Immature natural killer cell (primary cell): ENCODE measurements at places on chromosomes 12 and 14. TPM values are rescaled to one million over a fixed set of nuclear protein-coding genes. Genes with fewer than 3 reads are reported as not detected.

DNA sequence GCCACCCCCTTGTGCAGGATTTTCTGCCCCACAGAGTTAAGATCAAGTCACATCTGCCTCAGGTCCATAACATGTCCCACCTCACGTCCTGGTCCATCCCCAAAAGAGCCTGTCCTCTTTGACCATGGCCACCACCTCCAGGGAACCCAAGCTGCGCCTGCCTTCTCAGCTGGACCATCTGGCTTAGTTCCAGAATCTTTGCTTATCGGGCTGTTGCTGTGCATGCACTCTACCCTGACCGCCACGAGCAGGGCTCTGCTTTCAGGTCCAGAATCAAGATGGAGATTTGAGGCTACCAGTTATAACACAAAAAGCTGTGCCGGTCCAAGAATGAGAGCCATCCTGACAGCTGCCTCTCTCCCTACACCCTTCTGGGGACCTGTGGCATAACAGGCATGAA, 326.7 kb downstream of the DPF3 start:
- no peaks in the 10 kb centered on the region for H3K4me1 ChIP-seq
- H3K27me3 ChIP-seq: peaks cover 16% of the 10 kb centered on the region
- DNase-seq: no peak
- H3K27ac ChIP-seq: no peak overlapping the region
- no peak overlapping the region for H3K4me3 ChIP-seq

The DLK1 gene
- polyA plus RNA-seq: not detected

The RDH5 gene
- polyA plus RNA-seq: not detected

The TPH2 gene
- not detected for polyA plus RNA-seq

DNA sequence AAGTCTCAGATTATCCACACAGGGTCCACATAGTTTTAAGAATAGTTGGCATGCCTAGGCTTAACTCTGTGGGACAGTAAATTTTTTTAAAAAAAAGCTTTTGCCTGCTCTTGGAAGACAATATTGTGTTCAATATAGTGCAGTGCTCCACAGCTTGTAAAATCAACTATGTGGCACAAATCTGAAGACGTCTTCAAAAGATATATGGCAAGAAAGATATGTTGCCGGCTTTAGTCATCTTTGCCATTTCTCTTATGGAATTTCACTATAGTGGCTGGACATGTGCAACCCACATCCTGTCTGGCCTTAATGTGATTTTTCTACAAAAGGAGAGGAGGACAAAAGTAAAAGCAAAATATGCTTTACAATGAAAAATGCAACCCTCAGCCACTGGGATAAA, 90.5 kb downstream of the MGST1 start:
- no peak for DNase-seq
- no peaks in the 10 kb centered on the region for H3K36me3 ChIP-seq
- no peak overlapping the region for H3K4me3 ChIP-seq
- H3K27ac ChIP-seq: no peak overlapping the region
- H3K4me1 ChIP-seq: no peaks in the 10 kb centered on the region

DNA sequence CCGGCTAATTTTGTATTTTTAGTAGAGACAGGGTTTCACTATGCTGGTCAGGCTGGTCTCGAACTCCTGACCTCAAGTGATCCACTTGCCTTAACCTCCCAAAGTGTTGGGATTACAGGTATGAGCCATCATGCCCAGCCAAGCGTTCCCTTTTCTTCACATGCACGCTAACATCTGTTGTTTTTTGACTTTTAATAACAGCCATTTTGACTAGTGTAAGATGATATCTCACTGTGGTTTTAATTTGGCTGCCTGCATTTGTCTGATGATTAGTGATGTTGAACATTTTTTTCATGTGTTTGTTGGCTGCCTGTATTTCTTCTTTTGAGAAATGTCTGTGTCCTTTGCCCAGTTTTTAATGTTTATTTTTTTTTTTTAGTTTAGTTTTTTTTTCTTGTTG, 10.2 kb upstream of the YARS2 start:
- peaks cover 2% of the 10 kb centered on the region for H3K27me3 ChIP-seq
- H3K27ac ChIP-seq: no peak overlapping the region
- DNase-seq: no peak

GRCh38 chr12:34377243-34378035, 355.1 kb downstream of the ALG10 start:
- DNase-seq: no peak
- no peaks in the 10 kb centered on the region for H3K4me1 ChIP-seq
- no peak overlapping the region for H3K27ac ChIP-seq
- H3K4me3 ChIP-seq: no peak overlapping the region
- H3K27me3 ChIP-seq: no peaks in the 10 kb centered on the region

The OTUB2 gene
- not detected for polyA plus RNA-seq

The RNASE1 gene
- not detected for polyA plus RNA-seq

GRCh38 chr14:93089521-93090269, 26.0 kb downstream of the ITPK1 start:
- peaks cover 69% of the 10 kb centered on the region for H3K4me1 ChIP-seq
- peak overlapping the region; percentile 79 for H3K27ac ChIP-seq
- DNase-seq: no peak
- peaks cover 1% of the 10 kb centered on the region for H3K27me3 ChIP-seq

DNA sequence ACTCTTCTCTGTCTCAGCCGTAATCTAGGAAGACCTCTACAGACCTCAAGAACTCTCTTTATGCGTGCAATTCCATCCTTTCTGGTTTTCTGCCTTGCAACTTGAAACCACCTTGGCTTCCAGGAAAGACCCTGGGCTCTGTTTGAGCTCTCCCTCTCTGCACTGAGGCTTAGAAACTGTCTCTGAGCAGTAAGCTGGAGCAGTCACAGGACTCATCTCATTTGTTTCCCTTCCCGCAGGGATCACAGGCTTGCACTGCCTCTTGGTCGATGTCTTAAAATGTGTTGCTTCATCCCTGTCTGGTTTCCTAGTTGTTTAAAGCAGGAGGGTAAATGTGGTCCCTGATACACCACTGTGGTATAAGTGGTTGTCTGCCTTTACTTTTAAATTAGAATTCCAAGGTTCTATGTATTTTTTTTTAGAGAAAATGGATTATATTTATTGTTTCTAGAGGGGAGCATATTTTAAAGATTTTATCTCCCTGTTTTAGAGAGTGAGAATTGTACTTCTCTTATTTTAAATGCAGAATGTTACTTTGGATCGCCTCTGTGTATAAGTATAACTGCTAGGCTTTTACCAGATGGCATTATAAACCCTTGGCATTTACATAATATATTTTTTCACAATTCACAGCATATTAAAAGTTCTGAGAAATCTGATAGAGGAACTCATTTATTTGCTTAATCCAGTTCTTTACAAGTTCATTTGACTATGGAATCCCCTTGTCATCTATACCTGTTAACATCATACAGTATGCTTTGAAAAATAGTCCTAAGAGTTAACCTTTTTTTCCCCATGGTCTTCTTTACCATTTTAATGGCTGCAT, 26.4 kb downstream of the EID3 start:
- no peak for DNase-seq
- peaks cover 21% of the 10 kb centered on the region for H3K36me3 ChIP-seq
- H3K27me3 ChIP-seq: no peaks in the 10 kb centered on the region
- no peak overlapping the region for H3K4me3 ChIP-seq
- H3K4me1 ChIP-seq: no peaks in the 10 kb centered on the region
- H3K27ac ChIP-seq: no peak overlapping the region

The RERG gene
- not detected for polyA plus RNA-seq

DNA sequence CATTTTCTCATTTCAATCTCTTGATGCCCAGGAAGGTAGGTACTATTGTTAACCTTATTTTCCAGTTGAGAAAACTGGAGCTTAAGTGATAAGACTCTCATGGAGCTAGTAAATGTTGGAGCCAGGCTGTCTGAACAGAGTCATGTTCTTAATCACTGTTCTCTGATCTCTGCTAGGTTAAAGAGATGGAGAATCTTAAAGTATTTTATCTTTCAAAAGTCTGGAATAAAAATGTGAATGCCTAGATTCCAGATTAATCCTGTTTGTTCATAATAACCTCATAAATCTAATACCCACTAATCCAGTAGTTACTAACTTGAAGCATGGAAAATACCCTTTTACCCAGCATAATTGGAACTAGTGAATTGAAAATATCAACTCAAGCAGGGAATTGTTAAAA, 341.0 kb upstream of the RGS6 start:
- no peak for DNase-seq
- no peaks in the 10 kb centered on the region for H3K27me3 ChIP-seq

The CCDC175 gene
- polyA plus RNA-seq: not detected

- H3K27ac ChIP-seq: peak overlapping the region; percentile 89
- H3K4me3 ChIP-seq: peak overlapping the region; percentile 33
- DNase-seq: no peak
- peaks cover 25% of the 10 kb centered on the region for H3K4me1 ChIP-seq
Measured at GRCh38 chr14:20428010-20428365, 8.0 kb downstream of the KLHL33 start.

DNA sequence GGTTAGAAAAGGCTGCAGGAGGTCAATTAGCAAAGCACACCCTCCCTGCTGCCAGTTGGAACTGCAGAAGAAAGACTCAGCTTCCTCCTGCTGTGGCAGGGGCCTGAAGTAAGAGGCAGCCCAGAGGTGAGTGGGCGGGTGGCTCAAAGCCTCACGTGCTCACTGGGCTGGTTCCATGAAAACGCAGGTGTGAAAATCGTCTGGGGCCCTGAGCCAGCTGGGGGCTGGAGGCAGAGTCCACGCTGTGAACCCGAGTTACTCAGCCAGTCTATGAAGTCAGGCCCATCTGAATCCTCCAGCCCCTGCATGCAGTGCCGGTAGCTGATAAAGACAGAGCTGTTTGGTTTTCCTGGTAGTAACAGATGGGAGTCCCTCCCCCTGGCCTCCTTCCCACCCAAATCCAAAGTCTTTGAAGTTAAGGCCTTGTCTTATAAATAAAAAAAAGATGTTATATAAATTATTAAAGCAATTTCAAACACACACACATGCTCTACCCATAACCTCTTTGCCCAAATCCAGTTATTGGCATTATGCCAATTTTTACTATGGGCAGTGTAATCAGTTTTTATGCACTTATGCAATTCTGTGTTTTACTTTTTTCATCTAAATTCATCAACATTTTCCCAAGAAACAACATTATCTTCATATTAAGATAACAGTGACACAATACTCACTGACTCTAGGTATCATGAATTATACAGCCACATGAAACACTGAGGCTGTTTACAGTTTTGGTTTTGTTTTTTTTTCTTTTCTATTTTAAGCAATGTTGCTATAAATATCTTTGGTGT, 57.9 kb upstream of the PNMA1 start:
- no peaks in the 10 kb centered on the region for H3K36me3 ChIP-seq
- H3K27ac ChIP-seq: peak overlapping the region; percentile 91
- peaks cover 71% of the 10 kb centered on the region for H3K4me1 ChIP-seq
- H3K27me3 ChIP-seq: no peaks in the 10 kb centered on the region
